Neural progenitor cell (in vitro differentiated cells): ENCODE measurements at places on chromosomes 11 and 22. TPM values are rescaled to one million over a fixed set of nuclear protein-coding genes. Genes with fewer than 3 reads are reported as not detected.

GRCh38 chr11:111419641-111420327 lies 40.7 kb upstream of the POU2AF1 start:
- no peak for DNase-seq

DNA sequence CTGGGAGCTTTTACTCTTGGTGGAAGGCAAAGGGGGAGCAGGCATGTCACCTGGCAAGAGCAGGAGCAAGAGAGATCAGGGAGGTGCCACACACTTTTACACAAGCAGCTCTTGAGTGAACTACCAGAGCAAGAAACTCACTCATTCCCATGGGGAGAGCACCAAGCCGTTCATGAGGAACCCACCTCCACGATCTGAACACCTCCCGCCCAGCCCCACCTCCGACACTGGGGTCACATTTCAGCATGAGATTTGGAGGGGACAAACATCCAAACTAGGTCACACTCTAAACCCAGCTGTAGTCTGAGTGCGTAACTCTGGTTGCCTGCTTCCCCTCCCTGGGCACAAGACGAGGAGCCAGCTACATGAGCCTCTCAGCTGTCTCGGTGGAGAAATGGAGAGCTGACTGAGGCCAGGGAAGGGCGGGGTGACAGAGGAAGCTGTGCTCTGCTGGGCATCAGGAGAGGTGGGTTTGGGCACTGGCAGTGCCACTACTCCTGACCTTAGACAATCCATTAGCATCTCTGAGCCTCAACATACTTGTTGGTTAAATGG lies 134.6 kb downstream of the PKNOX2 start:
- no peak for DNase-seq

INPP5J gene
- total RNA-seq, result 1.5 and 3.7 TPM in 2 replicates

WT1 gene
- total RNA-seq, result not detected in 2 replicates

DNA sequence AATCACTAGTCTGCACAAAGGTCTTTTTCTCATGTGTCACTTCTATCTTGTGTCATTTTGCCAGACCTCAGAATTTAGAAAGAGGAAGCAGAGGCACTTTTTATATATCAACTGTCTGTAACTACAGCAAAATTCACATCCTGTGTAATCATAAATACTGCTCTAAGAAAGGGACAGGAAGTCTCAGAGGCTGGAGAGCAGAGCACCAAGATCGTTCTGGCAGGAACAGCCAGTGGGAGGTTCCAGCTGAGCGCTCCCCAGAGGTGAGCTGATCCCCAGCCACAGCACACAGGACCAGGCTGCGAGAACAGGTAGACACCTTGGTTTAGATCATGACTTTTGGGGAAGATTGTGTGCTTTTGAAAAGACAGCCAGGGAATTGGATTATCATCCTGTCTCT lies at the start of gene MS4A7:
Gene MS4A7, plus strand, starts transcription at position 179 of the 400 bp plus-strand sequence. CDS start 4,610 bp downstream, outside the sequence.
- DNase-seq, result no peak

GRCh38 chr11:16772141-16772512 lies 33.7 kb downstream of the C11orf58 start:
- DNase-seq, result no peak

UPK3A gene
- total RNA-seq, result 0.50 TPM in 1 of 2 replicates, not detected in the other

C1QTNF6 gene
- total RNA-seq, result 7.2 and 12.2 TPM in 2 replicates

DNA sequence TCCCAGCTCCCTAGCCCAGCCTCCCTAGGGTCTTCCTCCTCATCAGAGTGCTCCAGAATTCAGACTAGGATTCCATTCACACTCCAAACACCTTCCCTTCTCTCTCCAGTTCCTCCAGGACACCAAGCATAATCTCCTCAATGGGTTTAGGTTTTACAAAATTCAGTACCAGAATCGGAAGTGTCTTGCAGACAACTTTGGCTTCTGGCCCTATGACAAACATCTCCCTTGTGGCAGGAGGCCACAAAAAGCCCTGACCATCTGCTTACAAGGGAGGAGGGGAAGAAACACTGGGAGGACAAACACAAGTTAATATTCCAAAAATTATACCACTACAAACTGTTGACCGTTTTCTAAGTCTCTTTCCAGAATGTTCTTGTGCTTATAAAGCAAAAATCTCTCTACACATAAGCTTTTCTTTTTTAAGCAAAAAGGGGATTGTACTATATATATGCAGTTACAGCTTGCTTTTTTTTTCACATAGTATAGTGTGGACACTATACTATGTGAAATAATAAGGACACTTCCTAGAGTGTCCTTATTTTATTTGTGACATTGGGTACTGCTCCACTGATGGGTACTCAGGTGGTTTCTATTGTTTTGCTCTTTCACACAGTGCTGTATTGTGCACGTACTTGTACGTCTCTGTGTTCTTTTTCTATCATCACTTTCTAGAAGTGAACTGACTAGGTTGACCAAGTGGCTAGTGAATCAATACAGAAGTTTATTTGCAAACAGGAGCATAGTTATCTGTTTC lies 78.7 kb downstream of the BDNF start:
- DNase-seq, result no peak

- DNase-seq, result no peak
Observed at GRCh38 chr11:45725776-45726492, 60.5 kb upstream of the CHST1 start.

GRCh38 chr22:37618072-37618656 lies 9.5 kb downstream of the GGA1 start:
- no peak for DNase-seq

GRCh38 chr22:17368554-17369438 lies 464 bp upstream of the CECR2 start:
- DNase-seq, result peak; percentile 95

MLC1 gene
- total RNA-seq, result not detected in 2 replicates

DNA sequence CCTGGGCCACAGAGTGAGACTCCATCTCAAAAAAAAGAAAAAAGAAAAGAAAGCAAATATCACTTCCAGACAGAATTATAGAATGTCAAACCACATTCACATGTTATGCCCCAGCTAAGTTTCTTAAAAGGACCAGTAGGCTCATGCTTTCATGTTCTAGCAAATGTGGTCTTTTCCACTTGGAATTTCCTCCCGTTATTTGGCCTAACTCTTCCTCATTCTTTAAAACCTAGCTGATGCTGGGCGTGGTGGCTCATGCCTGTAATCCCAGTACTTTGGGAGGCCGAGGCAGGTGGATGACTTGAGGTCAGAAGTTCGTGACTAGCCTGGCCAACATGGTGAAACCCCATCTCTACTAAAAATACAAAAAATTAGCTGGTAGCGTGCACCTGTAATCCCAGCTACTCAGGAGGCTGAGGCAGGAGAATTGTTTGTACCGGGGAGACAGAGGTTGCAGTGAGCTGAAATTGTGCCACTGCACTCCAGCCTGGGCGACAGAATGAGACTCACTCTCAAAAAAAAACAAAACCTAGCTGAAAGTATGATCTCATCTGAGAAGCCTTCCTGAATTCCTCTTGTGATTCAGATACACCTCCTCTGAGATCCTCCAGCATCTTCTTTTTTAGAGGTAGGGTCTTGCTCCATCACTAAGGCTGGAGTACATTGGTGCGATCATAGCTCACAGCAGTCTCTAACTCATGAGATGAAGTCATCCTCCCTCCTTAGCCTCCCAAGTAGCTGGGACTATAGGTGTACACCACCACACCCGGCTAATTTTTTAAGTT lies 50.4 kb downstream of the FCHSD2 start:
- no peak for DNase-seq

DNA sequence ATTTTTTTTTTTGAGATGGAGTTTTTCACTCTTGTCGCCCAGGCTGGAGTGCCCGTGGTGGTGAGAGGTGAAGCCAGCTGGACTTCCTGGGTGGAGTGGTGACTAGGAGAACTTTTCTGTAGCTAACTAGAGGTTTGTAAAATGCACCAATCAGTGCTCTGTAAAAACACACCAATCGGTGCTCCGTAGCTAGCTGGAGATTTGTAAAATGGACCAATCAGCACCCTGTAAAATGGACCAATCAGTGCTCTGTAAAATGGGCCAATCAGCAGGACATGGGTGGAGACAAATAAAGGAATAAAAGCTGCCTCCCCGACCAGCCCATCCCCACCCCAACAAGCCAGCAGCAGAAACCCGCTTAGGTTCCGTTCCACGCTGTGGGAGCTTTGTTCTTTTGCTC lies 4.4 kb upstream of the RAPSN start:
- DNase-seq, result no peak

DNA sequence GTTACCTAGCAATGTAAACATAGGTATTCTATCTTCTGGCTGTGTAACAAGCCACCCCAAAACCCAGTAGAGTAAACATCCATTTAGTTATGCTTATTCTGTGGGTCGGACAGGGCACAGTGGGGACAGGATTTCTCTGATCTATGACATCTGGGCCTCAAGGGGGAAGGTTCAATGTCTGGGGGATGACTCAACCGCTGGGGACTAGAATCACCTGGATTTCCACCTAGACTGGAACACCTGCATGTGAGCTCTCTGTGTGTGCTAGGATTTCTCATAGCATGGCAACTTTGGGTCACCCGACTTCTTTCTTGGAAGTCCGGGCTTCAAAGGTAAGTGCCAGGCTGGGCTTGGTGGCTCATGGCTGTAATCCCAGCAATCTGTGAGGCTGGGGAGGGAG lies 36.5 kb upstream of the MICAL2 start:
- no peak for DNase-seq

DNA sequence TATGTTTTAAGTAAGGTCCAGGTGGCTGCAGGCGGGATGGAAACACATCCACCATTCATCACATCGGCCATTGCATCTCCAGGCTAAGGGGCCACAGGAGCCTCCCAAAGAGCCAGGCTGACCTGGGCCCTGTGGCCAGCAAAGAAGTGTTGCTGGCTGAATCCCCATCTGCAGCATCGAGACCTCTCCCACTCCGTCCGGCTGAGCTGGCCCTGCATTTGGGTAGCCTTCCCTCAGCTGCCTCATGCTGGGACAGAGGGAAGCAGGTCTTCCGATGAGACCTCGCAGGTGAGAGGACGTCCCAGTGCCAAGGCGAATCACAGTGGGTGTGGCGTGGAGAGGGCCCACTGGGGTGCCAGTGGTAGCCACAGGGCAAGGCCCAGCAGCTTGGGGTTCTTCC lies 24.5 kb downstream of the RSPH14 start:
- no peak for DNase-seq

DNA sequence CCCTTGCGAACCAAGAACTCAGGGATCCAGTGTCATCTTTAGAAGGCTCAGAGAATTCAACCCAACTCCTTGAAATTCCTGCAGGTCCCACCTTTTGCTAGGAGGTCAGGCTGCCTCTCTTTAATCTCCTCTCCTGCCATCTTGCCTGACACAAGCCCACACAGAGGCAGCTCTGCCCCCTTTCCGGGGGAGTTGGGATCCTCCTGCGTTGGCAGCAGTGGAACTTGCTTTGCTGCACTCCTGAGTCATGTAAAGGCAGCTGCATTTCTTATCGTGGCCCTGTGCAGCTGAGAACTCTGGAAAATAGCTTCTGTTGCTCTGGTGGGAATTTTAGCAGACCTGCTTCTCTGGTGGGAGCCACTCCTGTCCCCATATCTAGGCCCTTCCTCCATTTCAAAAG lies 142.3 kb upstream of the TBCEL start:
- DNase-seq, result no peak

DDT gene
- total RNA-seq, result 34.5 and 85.3 TPM in 2 replicates

DNA sequence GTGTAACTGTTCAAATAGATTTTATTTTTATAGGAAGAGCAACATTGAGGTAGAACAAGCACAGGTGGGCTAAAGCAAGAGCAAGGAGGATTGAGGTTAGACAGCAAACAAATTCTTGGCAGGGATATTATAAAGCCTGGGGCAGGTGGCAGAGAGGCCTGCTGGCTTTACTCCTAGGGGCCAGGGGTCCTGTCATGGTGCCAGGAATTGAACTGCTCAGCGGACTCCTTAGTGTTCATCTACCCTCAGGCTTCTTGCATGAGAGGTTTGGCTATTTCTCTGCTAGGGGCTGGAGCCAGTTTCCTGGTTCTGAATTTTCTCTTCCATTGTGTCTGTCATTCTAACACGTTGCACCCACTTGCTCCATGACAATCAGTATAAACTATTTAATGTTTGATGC lies 217.2 kb upstream of the NCAM1 start:
- no peak for DNase-seq

GLYAT gene
- total RNA-seq, result not detected in 2 replicates

- DNase-seq, result no peak
Observed at GRCh38 chr22:25555586-25555985, 8.9 kb upstream of the GRK3 start.

IL17REL gene
- total RNA-seq, result 0.15 TPM in 1 of 2 replicates, not detected in the other

SIAE gene
- 3.6 and 4.9 TPM in 2 replicates for total RNA-seq

DNA sequence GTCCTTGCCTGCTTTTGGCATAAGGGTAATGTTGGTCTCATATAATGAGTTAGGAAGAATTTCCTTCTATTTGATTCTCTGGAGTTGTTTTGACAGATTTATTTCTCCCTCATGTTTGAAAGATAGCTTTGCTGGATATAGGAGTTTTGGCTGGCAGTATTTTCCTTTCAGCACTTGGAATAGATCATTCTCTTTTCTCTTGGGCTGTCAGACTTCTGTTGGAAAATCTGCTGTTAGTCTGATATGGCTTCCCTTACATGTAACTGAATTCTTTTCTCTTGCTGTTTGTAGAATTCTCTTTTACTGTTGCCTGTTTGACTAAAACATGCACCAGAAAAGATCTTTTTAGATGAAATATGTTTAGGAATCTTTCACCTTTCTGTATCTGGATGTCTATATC lies 165.5 kb downstream of the GUCY1A2 start:
- no peak for DNase-seq

ACRV1 gene
- 0.47 and 0.56 TPM in 2 replicates for total RNA-seq

DNA sequence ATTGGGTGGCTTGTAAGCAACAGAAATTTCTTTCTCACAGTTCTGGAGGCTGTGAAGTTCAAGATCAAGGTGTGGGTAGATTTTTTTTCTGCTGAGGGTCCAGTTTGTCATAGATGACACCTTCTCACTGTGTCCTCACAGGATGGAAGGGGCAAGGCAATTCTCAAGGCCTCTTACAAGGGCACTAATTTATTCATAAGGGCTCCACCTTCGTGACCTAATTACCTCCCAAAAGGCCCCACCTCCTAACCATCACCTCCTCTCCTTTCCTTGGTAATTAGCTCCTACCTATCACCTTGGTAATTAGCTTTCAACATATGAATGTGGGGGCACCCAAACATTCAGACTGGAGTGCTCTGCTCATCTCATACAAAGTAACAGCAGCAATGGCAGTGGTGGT lies 92.3 kb upstream of the CD44 start:
- no peak for DNase-seq

- no peak for DNase-seq
Observed at GRCh38 chr22:23060612-23061400, 9.5 kb upstream of the GNAZ start.

- DNase-seq, result no peak
Observed at GRCh38 chr11:33536178-33536577, 164.4 kb downstream of the C11orf91 start.

DCHS1 gene
- 4.5 and 9.0 TPM in 2 replicates for total RNA-seq

DNA sequence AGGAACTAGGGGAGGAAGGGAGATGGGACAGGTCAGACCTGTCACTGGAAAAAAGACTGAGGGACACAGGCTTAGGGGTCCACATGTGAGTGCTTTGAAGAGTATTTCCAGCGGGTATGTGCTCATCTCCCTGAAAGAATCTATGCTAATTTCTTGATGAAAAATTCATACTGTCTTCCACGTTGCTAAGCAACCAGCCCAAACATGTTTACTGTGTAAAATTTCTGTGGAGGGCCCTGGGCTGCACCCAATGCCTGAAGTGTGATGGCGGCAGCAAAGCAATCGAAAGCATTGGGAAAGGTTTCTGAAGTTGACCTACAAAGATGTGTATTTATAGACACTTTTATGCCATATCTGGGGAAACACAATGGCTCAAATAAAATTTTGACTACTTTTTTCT lies 7.4 kb downstream of the SYT13 start:
- no peak for DNase-seq
